ENCODE measurements at places on chromosomes 5 and 9. TPM values are rescaled to one million over a fixed set of nuclear protein-coding genes. Genes with fewer than 3 reads are reported as not detected.

GRCh38 chr5:92741906-92742305 lies 839.1 kb downstream of the NR2F1-AS1 start:
- no peaks in the 10 kb centered on the region for H3K4me1 ChIP-seq
- H3K27me3 ChIP-seq: no peaks in the 10 kb centered on the region

- H3K27me3 ChIP-seq: no peaks in the 10 kb centered on the region
- H3K4me1 ChIP-seq: no peaks in the 10 kb centered on the region
- no peak overlapping the region for H3K4me3 ChIP-seq
- no peaks in the 10 kb centered on the region for H3K36me3 ChIP-seq
These were observed 241.9 kb downstream of the SAXO1 start for GRCh38 chr9:18791074-18791473.

TMOD1 gene
- 1.0 TPM for total RNA-seq

- no peak for DNase-seq
- no peak overlapping the region for H3K27ac ChIP-seq
- no peak overlapping the region for H3K4me3 ChIP-seq
- H3K4me1 ChIP-seq: no peaks in the 10 kb centered on the region
- H3K36me3 ChIP-seq: no peaks in the 10 kb centered on the region
These were observed 128.9 kb downstream of the PDE8B start for GRCh38 chr5:77339337-77339890.

DNA sequence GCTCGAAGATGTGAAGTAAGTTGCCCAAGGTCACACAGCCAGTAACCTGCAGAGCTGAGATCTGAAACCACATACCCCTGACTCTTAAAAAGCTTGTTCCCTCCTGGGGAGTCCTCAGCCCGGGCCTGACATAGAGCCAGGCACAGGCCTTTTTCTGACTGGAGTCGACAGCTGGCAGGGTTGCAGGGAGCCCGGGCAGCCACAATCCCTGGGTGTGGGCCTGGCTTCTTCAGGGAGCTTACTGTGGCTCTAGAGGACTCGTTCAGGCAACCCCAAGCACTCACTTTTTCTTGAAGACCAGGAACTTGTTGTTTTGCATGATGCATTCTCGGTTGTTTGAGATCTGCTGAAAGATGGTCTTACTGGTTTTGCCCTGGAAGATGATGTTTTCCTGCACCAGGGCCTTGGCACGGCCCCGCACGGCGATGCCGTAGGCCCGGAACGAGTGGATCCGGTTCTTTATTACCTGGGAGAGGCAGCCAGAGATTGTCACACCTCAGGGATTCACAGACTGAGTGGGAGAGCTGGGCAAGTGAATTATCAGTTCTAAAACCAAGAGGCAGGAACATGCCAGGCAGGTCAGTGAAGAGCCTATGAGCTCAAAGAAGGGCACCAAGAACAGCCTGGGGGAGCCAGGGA lies 30.0 kb downstream of the POLR1E start:
- H3K4me1 ChIP-seq: no peaks in the 10 kb centered on the region
- H3K27ac ChIP-seq: no peak overlapping the region
- DNase-seq: no peak
- H3K4me3 ChIP-seq: no peak overlapping the region
- H3K36me3 ChIP-seq: no peaks in the 10 kb centered on the region
- no peaks in the 10 kb centered on the region for H3K27me3 ChIP-seq

POU5F2 gene
- total RNA-seq: 2.5 TPM

- no peak overlapping the region for H3K4me3 ChIP-seq
- no peaks in the 10 kb centered on the region for H3K36me3 ChIP-seq
- H3K27me3 ChIP-seq: no peaks in the 10 kb centered on the region
These were observed 262.5 kb downstream of the PSAT1 start for GRCh38 chr9:78559449-78559885.

All from naive thymus-derived CD4-positive, alpha-beta T cell (primary cell).